ENCODE measurements at places on chromosomes 16 and 17. TPM values are rescaled to one million over a fixed set of nuclear protein-coding genes. Genes with fewer than 3 reads are reported as not detected.

LGALS9B gene
- total RNA-seq, result 11.6 TPM

PDILT gene
- not detected for total RNA-seq

C16orf54 gene
- total RNA-seq, result not detected

SULT1A4 gene
- total RNA-seq, result 1.7 TPM

KCNH6 gene
- not detected for total RNA-seq

DNA sequence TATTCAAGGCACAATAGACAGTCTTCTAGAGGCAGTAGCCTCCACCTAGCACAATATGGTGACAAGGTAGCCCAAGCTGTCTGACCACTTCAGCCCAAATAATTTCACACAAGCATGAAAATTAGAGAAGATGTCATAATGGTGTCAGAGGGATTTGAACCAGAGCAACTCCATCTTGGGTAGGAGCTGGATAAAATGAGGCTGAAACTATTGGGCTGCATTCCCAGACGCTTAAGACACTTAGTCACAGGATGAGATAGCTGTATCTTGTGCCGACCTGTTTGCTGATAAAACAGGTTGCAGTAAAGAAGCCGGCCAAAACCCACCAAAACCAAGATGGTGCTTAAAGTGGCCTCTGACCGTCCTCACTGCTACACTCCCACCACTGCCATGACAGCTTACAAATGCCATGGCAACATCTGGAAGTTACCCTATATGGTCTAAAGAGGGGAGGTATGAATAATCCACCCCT lies 192.6 kb downstream of the CPPED1 start:
- peak; percentile 48 for DNase-seq

DNA sequence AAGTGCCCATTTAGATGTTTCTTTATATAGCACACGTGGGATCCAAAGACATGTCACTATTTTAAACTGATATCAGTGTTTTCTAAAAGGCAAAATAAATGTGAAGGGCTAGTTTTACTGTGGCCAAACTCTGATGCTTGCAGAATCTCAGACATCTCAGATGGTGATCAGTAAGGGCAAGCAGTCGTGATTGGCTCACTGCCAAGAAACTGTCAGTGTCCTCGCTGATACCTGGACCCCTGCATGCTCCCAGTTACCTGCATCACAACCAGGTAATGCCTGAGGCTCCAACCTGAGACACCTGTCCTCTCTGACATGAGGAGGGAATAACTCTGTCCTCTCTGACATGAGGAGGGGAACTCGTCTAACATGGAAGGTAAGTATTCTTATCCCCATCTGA lies 114.0 kb downstream of the SPECC1 start:
- no peak for DNase-seq

DNA sequence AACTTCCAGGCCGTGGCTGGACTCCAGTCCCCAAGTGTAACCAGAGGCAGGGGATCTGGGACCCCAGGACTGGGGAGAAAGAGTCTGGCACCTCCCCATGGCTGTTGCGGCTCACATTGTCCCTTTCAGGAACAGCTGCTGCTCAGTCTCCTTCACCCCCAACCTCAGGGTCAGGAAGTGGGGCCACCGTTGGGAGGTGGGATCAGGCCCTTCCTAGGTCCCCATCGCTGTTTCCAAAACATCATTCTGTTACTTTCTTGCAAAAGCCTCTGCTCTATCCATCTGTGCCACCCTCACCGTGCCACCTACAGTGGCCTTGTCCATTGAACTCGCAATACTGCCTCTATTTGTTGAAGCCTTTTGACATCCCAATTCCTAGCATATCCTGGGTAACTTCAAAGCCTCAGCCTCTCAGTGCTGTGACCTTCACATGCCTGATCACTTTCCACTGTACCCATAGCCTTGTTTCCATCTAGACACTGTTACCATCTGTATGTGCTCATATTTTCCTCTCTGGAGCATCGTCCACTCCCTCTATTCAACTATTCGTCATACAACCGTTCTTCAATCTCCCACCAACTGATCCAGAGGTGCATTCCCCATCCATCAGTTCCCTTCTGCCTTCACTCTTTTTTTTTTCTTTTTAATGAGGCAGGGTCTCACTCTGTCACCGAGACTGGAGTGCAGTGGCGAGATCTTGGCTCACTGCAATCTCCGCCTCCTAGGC lies 15.0 kb upstream of the SRCIN1 start:
- DNase-seq, result no peak

DNA sequence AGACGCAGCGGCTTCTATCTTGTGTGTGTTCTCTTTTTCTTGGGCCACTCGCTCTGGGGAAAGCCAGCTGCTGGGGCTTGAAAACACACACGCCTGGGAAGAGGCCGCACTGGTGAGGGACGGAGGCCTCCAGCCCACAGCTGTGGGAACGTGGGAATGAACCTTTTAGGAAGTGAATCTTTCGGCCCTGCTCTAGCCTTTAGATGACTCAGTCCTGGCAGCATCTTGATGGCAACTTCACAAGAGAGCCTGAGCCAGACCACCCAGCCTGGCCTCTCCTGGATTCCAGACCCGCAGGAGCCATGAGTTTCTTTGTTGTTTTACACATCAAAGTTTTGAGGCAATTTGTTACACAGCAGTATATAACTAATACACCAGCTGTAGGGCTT lies 2.2 kb upstream of the PDPK1 start:
- no peak for DNase-seq

GRCh38 chr17:70658317-70658716 lies 489.0 kb downstream of the KCNJ2 start:
- DNase-seq, result no peak

DNA sequence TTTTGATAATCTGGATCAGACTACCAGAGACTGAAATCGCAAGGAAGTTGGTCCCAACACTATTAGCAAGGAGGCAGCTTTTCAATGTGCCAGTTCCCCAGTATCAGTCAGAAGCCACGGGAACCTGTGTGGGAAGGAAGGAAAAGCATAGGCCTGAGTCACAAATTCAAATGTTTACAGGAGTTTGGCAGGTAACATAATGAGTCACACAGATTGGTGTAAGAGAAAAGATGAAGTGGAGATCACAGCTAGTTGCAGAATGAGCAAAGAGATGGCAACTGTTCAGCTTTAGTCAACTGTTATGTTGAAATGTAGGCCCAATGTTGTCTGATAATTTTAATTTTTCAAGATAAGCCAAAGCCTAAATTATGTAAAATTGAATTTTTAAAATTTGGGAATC lies 28.1 kb upstream of the ITGA2B start:
- peak; percentile 80 for DNase-seq

DNA sequence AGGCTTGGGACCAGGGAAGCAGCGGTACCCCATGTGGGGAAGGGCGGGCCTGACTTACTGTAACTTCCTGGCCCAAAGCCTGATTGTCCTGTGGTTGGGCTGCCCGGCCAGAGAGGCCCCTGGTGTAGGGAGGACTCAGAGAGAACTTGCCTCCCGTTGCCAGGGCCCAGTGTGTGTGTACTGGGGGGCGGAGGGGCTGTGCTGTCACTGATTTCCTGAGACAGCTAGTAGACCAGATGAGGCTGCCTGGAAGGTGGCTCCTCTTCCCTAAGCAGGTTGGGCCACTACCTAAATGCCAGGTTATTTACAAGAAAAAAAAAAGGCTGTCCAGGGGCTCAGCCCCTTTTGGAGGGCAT lies 16.7 kb downstream of the SOCS3 start:
- DNase-seq, result peak; percentile 71

DNA sequence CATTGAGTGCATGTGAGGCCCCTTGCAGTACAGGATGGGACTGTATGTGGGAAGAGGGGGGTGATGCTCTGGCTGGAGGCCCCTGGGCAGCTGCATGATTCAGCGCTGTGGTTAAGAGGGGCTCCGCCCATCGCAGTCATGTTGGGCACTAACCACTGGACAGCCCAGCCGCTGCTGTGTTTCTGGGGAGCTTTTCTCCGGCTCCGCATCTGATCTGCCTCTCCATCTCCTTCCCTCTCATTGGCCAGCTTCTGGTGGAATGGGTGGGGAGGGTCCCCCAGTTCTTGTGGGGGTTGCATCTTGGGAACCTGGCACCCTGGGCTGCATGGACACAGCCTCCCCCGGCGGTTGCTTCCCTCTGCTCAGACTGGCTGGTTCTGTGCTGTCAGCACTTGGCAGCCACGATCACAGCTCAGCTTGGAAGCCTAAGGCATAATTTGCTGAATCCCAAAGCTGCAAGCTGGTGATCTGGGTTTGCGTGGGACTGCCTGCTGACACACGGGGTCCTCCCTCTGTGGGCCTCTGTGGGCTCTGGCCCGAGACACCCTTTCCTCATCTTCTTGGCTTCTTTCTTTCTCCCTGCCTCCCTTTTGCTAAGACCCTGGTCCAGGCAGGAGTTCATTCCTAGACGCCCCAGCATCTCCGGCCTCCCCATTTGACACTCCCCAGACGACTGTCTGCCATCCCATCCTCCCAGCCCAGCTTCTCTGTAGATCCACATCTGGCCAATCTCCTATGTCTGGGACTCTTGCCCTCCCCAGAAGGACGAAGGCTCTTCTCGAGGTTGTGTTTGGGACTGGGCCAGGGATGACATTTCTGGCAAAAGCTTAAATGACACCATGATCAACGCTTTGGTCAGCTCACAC lies 168.3 kb downstream of the SEC14L1 start:
- DNase-seq, result no peak
